ENCODE measurements at places on chromosomes 4 and X.

DNA sequence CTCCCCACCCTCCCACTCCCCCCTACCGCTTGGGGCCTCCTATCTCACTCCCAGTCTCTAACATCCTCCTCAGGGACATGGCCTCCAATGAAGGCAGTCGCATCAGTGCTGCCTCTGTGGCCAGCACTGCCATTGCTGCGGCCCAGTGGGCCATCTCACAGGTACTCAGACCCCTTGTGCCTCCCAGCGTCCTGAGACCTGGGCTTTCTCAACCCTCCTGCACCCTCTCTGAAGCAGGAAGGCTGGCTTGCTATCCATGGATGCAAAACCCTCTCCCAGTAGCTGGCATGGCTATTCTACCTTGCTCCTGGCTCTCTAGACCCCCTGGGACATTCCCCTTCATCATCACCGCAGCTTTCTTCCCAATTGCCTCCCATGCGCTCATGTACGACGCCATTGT lies 13.3 kb upstream of the UBA1 start:
- DNase-seq = no peak

DNA sequence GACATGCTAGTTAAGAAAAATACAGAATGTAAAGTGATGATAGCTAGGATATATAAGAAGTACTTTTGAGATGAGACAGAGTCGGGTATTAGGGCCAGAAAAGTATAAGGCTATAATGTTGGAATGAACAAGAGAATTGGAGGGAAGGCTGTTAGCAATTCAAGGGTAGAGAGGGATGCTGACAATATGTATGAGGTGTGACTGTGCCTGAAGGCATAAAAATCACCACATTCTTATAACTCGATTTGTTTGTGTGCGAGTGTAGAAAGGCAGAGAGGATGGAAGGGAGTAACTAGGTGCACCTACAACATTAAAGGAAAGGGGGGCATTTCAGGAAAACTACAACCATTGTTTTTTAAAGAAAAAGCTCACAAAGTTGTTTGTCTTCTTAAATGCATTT lies 86.0 kb downstream of the FAT4 start:
- no peak for DNase-seq

- DNase-seq = no peak
Measured at GRCh38 chr4:5379895-5380294, 328.5 kb downstream of the EVC2 start.

- DNase-seq = no peak
Measured at GRCh38 chrX:130552444-130553073, 150.8 kb downstream of the RBMX2 start.

DNA sequence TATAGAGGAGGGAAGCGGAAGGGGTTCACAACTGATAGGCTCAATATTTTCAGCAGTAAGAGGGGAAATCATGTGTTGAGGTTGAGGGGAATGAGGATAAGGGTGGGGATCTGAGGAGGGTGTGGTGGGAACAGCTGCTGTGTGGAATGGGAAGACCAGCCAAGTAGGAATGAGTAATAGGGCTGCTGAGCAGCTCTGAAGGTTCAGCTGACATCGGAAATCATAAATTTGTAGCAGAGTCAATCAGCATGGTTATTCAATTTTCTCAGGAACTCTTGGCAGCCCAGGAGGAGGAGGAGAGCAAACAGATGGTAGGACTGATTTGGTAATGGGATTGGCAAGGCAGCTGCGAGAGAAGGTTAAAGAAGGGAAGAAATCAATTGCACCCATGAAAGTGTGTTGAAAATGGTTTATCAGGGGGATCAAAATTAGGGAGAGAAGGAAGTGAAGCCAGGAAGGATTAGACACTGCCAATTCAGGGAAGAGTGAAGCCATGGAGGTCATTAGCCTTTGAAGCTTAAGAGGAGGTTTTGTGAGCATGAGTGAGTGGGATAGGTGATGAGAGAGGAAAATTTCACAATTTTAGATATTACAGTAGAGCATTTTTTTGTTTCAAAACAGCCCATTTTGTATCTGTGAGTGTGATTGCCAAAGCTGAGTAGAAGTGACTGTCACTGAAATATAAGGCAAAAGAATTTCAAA lies 82.6 kb downstream of the PCDH7 start:
- no peak for DNase-seq

DNA sequence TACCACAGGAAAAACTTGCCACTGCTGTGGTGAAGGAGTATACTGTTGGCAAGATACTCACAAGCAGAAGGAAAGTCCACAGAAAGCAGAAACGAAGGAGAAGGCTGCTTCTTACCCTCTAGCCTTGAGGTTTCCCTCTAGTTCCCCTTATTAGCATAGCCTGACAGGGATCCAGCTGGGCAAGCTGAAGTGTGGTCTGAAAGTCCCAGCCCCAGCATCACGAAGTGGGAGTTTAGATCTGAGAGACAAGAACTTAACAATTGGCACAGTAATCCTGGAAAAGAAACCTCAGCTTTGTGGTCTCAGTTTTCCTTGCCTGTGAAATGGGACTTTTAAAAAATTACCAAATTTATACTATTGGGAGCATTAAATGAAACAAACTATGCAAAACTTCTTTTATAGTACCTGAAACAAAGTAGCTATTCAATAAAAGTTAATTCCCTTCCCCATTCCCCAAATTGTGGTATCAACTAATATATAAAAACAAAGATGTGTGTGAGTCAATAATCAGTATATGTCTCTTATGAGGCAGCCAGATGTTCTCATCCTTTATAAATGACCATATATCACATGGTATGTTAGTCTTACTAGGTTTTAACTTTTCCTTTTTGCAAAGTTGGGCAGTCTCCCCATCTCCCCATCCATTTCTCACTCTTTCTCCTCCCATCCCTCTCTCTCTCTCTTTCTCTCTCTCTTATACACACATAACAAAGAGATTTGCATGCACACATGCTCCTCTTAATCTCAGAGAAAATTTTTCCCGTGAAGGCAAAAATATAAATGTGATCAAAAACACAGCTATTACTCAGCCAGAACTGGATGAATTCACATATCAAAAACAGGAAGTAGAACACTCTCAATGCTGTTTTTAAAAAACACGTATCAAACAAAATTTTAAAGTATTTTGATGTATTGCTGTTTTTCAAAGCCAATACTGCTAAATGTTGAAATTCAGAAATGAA lies 57.8 kb downstream of the SCFD2 start:
- no peak for DNase-seq

DNA sequence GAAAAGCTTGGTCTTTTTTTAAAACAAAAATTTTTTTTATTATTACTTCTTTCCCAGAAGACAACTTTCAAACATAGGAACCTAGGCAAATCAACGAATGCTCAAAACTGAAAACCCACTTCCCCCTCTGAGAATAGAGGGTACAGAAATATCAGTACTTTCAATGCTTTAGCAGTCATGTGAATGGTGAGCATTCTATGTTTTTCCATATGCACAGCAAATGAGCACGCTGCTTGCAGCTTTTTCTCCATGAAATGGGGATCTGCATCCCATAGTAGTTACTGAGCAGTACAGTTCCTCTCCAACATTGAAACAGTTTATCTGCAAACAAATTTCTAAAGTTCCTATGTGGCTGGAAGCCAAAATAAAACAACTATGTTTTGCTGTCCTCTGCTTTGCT lies 108.4 kb upstream of the BMP2K start:
- peak; percentile 51 for DNase-seq

DNA sequence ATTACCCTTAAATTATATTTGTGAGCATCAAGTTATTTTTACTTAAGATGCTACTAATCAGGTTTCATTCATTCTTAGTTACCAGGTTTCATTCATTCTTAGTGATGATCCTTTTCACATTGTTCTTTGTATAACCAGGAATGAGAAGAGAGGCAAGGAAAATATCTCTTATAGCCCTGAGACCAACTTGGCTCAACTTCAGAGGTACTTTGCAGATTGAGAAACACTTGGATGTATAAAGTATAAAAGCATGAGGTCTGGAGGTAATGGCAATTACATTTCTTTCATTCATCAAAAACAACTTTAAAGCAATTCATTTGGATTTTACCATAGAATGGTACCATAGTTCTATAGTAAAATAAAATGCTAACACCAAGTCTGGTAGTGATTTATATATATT lies 231.0 kb downstream of the PRDM5 start:
- no peak for DNase-seq

DNA sequence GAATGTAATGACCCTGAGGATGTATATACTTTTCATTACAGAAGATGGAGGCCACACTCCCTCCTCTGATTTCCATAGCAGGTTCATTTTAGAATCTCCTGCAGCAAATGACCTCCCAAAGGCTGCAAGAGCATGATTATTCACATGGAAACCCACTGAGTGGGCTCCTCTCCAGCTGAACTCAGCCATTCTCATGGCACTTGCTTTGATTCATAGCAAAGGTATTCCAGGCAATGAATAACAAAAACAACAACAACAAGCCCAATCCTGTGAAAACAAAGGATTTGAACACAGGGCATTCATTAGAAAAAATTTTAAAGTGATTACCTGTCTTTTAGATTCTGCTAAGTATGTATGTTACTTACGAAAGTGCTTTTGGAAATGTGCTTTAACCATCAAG lies 894.0 kb upstream of the FRG1 start:
- no peak for DNase-seq

- DNase-seq = no peak
Measured at GRCh38 chr4:909821-910220, 22.3 kb downstream of the GAK start.

DNA sequence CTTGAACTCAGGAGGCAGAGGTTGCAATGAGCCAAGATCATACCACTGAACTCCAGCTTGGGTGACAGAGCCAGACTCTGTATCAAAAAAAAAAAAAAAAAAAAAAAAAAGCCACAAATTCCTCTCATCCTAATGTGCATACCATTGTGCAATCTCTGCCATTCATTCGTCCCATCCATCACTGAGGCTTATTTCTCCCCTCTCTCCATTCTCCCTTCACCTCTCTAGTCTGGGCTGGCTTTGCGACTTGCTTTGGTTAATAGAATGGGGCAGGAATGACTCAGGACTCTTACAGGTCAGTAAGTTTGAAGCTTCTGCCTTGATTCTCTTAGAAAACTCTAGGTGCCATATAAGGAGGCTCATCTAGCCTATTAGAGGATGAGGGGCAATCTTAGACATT lies 60.3 kb upstream of the DDX3X start:
- DNase-seq = no peak

DNA sequence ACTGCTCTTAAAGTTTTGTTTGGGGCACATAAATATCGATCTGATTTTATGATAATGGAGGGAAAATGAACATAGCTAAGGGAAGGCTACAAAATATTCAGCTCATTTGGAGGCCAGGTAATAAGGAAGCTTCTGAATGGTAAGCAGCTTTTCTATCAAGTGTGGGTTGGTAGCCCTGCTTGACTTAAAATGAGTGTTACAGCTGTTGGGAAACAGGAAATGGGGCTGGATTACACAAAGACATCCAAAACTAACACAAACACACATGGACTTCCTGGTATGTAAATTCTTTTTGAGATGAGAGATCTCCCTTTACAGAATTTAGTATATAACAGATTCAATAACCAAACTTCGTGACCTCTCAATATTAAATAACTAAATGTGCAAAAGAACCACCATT lies 58.0 kb downstream of the FGF16 start:
- DNase-seq = no peak

GRCh38 chrX:125622899-125623298 lies 303.2 kb downstream of the TEX13C start:
- DNase-seq = no peak

- DNase-seq = no peak
Measured at GRCh38 chr4:110008540-110008939, 95.9 kb downstream of the EGF start.

DNA sequence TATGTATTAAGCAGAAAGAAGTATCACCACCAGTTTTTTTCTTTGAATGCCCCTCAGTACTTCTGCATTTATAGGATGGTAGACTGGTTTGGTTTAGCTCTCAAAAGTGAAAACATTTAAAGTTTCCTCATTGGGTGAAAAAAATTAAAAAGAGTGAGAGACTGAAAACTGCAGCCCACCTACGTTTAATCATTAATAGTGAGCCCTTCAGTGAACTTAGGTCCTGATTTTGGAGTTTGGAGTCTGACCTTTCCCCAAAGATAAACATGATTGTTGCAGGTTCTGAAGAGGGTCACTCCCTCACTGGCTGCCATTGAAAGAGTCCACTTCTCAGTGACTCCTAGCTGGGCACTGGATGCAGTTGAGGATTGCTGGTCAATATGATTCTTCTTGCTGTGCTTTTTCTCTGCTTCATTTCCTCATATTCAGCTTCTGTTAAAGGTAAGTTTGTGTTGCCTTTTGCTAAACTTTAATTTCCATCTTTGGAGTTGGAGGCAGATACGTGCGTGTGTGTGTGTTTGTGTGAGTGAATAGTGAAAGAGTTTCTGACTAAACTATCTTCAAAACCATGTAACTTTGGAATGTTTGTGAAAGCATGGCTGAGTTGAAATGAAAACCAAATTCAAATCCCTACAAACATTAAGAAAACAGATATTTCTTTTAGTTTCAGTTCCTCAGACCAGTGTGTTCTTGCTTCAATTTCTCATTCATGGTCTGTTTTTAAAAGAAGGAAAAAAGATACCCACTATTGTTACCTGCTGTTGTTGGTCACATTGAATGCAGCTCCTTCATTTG lies at the start of gene MTTP:
Gene MTTP (plus strand): TSS at position 295 of the 795 bp plus-strand sequence. CDS start 86 bp downstream, at position 381.
- DNase-seq = no peak

- DNase-seq = no peak
Measured at GRCh38 chrX:40772290-40772689, 36.9 kb upstream of the MED14 start.

- no peak for DNase-seq
Measured at GRCh38 chr4:7561557-7561956, 126.8 kb upstream of the PSAPL1 start.

DNA sequence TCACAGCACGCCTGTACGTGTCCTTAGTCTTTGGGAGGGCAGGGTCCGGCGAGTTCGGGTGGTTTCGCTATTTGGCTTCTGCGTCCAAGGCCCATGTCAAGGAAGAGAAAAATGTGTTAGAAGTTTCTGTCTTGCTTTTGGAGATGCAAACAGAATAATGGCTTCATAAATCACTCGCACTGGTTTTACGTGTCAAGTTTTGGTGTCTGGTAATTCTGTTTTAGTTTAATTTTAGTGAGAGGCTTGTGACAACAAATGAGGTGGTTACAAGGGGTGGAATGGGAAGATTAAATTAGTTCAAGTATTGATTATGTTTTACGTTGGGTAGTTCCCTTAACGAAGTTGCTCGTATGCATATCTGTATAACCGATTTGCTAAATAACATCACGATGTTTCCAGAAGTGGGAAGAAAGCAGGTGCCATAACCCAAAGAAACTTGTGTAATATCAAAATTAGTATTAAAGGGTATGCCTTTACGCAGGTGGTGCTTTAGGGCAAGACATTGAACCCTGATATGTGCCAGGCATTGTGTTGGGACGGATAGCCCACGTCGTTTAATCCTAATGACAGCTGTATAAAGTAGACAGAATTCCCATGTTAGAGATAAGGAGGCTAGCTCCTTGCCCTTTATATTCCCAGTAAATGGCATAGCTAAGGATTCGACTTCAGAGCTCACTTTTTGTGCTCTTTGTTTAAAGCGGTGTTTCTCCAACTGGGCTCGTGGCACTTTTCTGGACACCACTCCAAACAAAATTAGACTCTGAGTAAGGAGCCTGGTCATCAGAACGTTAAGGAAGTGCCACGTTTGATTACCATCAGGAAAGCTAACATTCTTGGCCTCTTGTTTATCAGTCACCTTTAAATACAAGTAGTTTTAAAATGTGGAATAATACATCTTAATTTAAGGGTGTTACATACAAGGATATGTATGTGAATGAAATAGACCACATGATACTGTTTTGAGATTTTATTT lies 843 bp downstream of the RPL34 start:
- DNase-seq = no peak

GRCh38 chrX:139642241-139642927 lies 65.6 kb downstream of the MCF2 start:
- no peak for DNase-seq
